ENCODE measurements at places on chromosomes 4 and X. TPM values are rescaled to one million over a fixed set of nuclear protein-coding genes. Genes with fewer than 3 reads are reported as not detected.

Gene VCX3A
- total RNA-seq: not detected

Gene FSTL5
- 70.1 TPM for total RNA-seq

Gene LRCH2
- total RNA-seq: 40.6 TPM

Gene LAGE3
- total RNA-seq: 16.1 TPM

Gene TECRL
- total RNA-seq: 1.2 TPM

Gene CCKAR
- 4.6 TPM for total RNA-seq

Gene CENPI
- 10.1 TPM for total RNA-seq

Gene FGF5
- total RNA-seq: 0.69 TPM

Gene PTCHD1
- total RNA-seq: 11.5 TPM

Gene GAGE2A
- total RNA-seq: not detected

All from diencephalon (tissue), 1 donor.